ENCODE measurements at places on chromosomes 6 and 20.

- no peak for DNase-seq
These were observed 5.9 kb downstream of the MAP7 start for GRCh38 chr6:136544326-136544725.

- DNase-seq: no peak
These were observed 49.2 kb downstream of the ANKRD6 start for GRCh38 chr6:89482126-89482525.

GRCh38 chr20:46071573-46071972 is 18.2 kb downstream of the NCOA5 start:
- DNase-seq: no peak

DNA sequence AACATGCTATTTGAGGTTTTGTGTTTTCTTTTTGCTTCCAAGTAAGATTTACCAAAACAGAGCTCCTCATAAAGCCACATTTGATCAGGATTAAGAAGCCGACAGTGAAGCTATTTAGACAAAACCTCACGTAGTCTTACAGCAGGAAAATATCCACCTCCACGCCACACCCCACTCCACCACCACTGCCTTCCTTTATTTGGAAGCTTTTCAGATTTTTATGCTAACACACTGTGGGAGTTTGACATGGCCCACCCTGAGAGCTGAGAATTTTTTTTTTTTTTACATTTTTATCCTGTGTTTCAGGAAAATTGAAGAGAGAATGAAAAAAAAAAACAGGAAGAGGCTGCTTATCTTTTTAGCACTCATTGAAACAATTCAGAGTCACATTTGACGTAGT is 104.8 kb upstream of the MC3R start:
- no peak for DNase-seq

DNA sequence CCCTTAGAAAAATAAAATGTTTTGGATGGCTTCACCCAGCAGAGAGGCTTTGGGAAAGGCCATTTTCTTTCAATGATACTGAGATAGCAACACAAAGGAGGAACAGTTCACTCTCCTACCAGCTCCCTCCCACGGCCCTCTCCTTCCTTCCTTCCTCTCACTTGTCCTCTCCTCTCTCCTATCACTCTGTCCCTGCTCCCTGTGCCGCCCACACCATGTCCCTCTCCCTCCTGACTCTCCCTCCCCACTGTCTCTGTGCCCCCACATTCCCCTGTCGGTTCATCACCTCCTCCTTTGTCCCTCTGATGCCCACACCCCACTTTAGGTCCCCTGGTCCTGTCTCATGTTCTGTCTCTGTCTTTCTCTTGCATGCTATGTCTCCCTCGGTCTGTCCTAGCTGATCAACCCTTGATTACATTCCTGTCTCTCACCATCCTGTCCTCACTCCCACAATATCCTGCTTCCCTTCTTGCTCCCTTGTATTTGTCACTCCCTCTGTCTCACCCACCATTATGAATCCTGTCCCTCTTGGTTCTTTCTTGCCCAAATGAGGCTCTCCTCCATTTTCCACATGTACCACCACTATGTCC is 30.1 kb downstream of the ELMO2 start:
- DNase-seq: no peak

DNA sequence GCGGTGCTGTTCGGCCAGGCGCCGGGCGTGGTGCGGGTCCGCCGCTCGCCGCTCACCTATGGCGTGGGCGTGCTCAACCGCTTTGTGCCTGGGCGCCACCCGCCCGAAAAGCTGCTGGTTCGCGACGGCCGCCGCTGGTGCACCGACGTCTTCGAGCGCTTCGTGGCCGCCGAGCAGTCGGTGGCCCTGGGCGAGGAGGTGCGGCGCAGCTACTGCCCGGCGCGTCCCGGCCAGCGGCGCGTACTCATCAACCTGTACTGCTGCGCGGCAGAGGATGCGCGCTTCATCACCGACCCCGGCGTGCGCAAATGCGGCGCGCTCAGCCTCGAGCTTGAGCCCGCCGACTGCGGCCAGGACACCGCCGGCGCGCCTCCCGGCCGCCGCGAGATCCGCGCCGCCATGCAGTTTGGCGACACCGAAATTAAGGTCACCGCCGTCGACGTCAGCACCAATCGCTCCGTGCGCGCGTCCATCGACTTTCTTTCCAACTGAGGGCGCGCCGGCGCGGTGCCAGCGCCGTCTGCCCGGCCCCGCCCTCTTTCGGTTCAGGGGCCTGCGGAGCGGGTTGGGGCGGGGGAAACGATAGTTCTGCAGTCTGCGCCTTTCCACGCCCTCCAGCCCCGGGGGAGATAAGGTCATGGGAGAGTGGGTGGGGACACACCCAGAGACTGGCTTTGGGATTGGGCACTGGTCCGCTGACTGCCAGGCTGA is 15.7 kb downstream of the ADISSP start:
- DNase-seq: no peak

DNA sequence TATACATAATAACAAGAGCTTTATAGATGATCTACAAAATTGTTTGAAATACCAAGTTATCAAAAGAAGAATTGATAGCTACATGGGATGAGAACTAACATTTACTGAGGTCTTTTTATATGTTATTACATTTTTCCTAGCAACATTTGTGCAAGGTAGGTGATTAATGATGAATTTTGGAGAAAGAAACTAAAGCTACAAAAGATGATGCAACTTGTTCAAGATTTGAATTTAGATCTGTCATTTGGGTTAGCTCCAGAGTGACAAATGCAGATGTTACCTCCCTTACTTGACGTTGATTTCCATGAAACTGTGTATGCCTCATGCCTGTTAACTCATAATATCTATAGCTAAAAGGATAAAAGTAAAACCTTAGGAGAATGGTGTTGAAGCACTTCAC is 84.5 kb upstream of the EYA4 start:
- DNase-seq: no peak

All from HTR-8/SVneo (cell line).